ENCODE measurements at places on chromosomes 7 and 10. TPM values are rescaled to one million over a fixed set of nuclear protein-coding genes. Genes with fewer than 3 reads are reported as not detected.

DNA sequence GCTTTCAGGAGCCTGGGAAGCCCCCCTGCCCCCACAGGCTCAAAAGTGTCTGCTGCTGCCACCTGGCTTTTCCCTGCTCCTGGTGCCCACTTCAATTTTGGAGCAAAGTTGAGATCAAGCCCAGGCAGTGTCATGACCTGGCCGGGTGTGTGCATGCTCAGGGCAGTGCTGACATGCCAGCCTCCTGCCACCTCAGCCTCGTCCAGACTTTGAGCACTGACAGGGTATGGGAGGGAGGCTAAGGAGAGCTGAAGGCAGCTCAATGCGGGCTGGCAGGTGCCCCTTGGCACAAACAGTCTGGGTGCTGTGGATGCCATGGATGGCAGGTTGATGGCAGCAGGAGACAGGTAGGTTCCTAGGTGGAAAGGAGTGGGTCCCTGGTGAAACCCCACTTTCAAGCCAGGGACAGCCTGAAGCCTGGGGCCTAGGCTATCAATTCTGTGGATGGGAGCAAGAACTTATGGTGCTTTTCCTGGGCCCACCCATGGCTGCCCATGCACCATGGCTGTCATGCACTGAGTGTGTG, 12.3 kb upstream of the ECHDC3 start:
- no peak for DNase-seq

GRCh38 chr10:4008676-4009382, 223.8 kb upstream of the KLF6 start:
- no peak for DNase-seq

Gene CNPY1
- total RNA-seq = not detected

GRCh38 chr7:41881331-41882130, 178.6 kb upstream of the INHBA start:
- peak; percentile 49 for DNase-seq

Gene STARD3NL
- total RNA-seq = 87.5 TPM

Gene RARRES2
- total RNA-seq = not detected

Gene GIMAP7
- not detected for total RNA-seq

DNA sequence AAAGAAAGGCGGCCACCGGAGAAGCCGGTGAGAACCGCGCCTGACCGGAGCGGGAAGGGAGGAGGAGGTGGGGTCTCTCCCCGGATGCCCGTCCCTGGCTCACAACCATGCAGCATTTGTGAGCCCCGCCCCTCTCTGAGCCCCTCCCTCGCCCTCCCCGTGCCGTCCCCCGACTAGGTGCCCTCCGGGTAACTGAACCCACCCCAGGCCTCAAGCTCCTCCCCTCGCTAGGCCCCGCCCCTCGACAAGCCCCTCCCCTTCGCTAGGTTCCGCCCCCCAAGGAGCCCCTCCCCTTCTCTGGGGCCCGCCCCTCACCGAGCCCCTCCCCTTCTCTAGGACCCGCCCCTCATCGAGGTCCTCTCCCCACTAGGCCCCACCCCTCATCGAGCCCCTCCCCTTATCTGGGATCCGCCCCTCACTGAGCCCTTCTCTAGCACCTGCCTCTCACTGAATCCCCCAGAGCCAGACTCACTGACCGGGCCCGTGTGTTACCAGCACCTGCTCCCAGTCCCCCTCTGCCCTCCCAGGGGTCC, 42.2 kb upstream of the HSPB1 start:
- no peak for DNase-seq

GRCh38 chr7:149478754-149479153, 17.9 kb upstream of the ZNF777 start:
- no peak for DNase-seq

DNA sequence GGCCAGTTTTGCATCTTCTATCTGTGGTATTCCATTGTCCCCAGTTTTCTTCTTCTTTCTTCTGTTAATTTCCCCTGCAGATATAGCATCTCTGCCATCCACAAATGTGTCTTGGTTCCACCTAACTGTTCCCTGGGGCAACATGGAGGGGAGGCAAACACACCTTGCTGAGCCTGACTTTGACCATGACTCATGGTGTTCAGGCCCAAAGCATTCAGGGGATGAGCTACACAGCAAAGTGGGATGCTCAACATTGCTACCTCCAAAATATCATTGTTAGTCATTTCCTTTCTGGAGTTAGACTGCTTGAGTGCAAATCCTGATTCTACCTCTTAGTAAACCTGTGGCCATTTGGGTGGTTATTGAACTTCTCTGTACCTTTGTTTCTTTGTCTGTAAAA, 542.7 kb downstream of the LRMDA start:
- DNase-seq = peak; percentile 35

Gene CYP2C19
- total RNA-seq = not detected

GRCh38 chr7:27147199-27148030, at the start of gene HOXA6:
Gene HOXA6, minus strand, starts transcription at chr7:27147774. Its CDS starts 25 bp downstream, at chr7:27147749.
- DNase-seq = no peak

DNA sequence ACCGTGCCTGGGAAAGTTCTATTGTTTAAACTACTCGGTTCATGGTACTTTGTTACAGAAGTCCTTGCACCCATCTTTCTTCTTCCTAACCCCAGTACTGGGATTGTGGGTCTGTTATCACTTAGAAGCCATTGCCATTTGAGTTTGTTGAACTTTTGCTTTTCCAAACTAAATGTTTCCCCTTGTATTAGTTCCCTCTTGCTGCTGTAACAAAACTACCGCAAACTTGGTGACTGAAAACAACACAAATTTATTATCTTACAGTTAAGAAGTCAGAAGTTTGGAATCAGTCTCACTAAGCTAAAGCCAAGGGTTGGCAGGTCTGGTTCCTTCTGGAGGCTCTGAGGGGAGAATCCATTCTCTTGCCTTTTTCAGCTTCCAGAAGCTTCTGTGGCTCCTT, 6.9 kb upstream of the LAMB4 start:
- no peak for DNase-seq

GRCh38 chr10:117136391-117136975, 1.6 kb downstream of the VAX1 start:
- DNase-seq = no peak

- peak; percentile 18 for DNase-seq
Measured at GRCh38 chr10:114432566-114433093, 28.3 kb upstream of the AFAP1L2 start.

Gene RBP3
- not detected for total RNA-seq

GRCh38 chr7:130913639-130914553, 179.9 kb upstream of the KLF14 start:
- peak; percentile 28 for DNase-seq

DNA sequence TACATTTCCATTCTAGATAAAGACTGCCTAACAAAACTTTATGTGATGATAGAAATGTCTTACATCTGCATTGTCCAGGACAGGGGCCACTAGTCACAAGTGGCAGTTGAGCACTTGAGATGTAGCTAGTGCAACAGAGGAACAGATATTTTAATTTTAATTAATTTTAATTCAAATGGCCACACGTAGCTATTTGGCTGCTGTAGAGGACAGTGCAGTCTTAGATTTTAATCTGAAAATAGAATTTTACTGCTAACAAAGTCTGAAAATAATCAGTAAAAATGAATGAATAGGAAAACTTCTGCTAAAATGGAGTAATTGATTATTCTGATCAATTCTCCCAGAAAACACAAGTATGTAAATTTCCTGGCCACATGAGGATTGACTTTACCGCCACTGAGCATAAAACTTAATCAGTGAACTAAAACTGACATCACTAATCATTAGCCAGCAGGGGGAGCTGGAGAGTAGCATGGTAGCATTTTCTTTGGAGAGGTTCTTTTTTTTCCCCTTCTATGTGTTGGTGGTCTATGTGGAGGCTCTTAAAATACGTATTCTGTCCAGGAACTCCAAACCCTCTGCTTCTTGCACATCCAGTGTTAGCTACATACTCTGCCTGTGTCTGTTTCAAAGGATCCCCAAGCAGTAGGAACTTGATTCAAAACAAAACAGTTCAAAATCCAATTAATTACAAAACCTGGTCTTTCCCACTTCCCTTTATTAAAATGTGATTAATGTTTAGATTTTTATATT, 52.1 kb downstream of the TSPAN12 start:
- DNase-seq = peak; percentile 43

DNA sequence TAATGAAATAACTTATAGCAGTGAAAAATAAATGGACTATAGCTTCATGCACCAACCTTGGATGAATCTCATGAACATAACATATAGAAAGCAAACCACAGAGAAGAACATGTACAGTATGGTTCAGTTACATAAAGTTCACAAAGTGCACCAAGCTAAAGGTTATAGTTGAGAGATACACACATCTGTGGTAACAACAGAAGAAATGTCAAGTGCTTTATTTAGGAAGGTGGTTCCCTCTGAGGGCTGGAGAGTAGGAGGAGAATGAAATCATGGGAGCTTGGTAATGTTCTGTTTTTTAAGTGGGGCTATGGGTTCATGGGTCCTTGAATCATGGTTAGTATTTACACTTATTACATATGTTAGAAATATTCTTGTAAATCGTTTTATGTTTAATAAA, 323.3 kb downstream of the PHTF2 start:
- no peak for DNase-seq

Gene HOXA13
- 0.70 TPM for total RNA-seq

Gene GALNT11
- total RNA-seq = 21.9 TPM

Gene PNLIPRP2
- not detected for total RNA-seq

Gene ZNF239
- 4.4 TPM for total RNA-seq

GRCh38 chr7:1706721-1707613, 36.9 kb downstream of the ELFN1 start:
- DNase-seq = no peak

DNA sequence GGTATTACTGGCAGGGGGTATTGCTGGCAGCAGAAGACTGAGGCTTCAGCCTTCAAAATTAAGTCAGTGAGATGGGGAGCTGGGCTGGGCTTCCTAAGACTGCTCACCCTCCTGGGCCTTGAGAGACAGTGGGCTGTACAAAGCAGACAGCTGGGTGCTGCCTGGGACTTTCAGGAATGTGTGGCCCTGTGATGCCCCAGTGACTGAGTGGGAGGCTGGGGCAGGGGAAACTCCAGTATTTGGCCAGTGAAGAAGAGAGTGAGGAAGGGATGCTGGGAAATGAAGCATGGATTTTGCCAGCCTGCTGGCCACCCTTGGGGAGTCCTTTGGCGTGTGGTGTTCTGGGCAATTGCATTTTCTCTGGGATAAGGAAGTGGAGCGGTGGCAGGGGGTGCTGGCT, 442 bp downstream of the ANKRD2 start:
- no peak for DNase-seq

DNA sequence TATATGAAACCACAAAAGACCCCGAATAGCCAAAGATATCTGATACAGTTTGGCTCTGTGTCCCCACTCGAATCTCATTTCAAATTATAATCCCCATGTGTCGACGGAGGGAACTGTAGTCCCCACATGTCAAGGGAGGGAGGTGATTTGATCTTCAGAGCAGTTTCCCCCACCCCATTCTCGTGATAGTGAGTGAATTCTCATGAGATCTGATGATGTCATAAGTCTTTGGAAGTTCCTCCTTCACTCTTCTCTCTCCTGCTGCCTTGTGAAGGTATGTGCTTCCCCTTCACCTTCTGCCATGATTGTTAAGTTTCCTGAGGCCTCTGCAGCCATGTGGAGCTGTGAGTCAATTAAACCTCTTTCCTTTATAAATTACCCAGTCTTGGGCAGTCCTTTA, 13.0 kb downstream of the ELAPOR2 start:
- DNase-seq = no peak

DNA sequence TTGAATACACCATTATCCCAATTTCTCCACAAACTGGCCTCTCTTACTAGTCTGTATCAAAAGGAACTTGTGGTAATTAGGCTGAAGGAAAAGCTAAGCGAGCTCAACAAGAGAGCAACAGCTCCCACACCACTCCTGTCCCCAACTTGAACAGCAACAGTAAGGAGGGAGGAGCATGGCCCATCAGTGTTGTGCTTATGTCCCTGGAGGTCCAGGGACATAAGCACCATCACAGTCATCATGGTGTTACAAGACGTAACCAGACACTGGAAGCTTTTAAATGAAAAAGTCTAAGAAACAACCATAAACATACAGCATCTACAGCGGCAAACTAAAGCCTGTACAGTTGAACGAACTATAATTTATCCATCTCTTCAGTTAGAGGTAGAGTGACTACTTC, 989 bp downstream of the ERLIN1 start:
- peak; percentile 13 for DNase-seq

Gene HOGA1
- total RNA-seq = 0.53 TPM
